ENCODE measurements at places on chromosomes 7 and 10.

DNA sequence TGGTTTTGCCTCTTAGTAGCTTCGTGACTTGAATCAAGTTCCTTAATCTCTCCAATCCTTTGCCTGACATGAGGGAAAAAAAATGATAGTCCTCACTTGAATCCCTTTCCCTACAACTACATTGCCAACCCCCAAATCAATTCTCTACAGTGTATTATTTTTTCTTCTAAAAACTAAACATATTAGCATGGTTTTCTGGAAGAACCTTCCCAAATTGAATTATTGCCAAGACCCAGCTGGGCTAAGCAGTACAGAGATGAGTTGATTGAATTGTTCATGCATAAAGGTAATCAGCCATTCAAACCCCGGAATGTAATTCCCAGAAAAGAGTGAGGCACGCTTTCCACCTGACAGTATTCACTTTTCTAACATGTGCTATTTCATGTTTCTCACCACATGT, 155.6 kb upstream of the AGR3 start:
- DNase-seq = no peak

DNA sequence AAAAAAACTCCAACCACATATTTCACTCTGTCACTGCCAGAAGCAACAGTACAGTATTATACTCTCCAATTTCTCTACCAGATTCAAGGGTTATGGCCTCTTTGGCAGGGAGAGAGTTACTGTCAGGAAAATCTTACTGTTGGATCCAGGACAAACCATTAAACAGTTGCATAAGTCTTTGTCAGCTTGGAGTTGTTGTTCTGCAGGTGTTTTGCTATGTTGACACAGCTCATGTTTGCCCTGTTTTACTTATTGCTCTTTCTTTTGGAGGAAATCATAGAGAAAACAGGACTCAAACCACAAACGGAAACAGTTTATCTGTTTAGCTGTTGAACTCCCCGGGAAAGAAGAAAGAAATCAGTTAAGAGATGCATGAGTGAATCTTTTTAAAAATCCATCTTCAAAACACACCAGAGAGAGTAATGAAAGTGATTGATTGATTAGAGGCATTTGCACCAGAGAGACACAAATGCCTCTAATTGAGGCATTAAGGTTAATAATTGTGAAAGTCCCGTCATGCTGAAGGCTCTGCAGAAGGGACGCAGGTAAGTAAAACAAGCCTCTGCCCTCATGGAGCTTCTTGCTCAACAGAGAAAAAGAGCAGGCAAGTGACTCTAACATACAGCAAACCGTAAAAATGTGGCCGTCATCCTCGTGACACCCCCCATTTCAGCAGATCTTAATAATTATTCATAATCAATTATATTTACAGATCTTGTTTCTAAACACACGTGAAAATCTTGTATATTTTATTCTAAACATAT, 38.7 kb upstream of the ARHGAP21 start:
- DNase-seq = no peak

- no peak for DNase-seq
These were observed 1.9 kb downstream of the COL1A2 start for GRCh38 chr7:94396596-94396995.

DNA sequence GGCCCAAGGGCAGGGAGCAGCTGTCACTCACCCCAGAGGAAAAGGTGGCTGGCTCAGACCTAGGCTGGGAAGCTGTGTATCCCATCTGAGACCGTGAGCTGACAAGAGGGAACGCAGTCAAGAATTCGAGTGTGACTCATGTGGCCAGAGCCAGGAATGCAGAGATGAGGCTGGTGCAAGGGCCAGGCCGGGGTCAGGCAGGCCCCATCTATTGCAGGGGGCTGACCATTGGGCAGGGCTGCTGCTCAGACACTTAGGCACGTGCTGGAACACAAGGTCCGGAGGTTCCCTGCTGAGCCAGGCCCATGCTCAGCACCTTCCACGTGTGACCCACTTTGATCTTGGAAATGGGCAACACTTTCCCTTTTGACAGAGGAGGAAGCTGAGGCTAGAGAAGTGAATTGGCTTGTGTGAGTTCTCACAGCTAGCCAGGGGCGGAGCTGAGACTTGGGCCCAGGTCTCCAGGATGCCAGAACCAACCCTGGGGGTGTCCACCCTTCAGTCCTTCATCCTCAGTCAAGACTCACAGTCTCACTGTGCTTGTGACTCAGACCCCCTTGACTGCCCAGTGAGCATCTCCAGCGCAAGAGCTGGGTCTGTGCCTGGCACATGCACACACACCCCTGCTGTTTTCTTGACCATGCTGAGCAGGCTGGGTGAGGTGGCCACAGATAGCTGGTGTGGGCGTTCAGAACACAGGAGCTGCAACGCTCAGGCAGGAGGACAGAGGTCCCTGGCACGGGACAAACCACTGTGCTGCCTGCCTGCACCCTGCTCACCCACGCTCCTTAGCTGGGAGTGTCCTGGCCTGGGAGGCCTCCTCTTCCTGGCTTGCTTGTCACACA, 47.6 kb upstream of the PPIF start:
- DNase-seq = no peak

DNA sequence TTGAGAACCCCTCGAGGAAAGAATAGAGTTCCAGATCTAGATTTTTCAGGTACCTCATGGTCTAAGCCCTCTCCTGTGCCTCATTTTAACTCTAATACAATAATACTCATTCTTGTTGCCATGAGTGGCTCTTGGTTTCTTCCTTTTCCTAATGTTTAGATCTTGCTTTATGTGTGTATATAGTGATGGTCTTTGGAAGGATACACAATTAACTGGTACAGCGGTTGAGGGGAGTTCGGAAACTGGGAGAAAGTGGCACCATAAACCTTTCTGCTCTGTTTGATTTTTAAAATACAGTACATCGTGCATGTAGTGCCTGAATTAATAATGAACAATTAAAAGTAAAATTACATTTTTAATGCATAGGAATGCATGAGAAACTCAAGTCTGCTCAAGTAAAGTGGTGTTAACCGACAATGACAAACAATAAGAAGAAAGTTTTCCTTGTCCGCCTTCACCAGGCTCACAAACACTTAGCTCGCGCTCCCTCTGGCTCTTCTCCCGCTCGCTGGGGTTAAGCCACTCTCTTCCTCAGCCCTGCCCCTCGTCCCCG, 386 bp upstream of the EIF4EBP2 start:
- no peak for DNase-seq

DNA sequence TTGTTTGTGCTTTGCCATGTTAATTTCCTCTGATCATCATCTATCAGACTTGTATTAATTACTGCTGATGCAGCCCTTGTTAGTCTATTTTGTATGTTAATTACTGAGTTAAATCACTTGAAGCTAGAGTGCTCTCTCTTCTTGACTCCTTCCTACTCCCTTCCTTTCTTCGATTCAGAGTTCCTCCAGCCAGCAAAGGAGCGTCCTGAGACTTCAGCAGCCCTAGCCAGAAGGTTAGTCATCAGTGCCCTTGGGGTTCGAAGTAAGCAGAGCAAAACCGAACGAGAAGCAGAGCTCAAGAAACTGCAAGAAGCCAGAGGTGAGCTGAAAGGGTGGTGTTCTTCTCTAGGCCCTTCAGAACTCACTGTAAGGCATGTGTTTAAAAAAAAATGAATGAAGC, 32.1 kb downstream of the LOXL4 start:
- no peak for DNase-seq

DNA sequence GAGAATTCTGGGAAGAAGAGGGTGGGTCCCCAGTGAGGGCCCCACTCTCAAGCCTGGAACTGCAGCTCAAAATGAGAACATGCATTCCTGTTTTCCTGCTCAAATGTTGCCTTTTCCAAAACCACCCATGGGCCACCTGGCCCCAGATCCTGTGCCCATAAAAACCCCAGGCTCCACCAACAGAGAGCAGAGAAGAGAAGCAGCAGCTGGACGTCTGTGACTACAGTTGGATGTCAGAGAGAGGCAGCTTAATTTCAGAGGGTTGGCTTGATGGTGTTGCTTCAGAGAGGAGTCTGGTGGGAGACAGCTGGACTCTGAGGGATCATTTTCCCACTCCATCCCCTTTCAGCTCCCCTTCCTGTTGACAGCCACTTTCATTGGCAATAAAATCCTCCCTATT, 256.4 kb downstream of the FZD1 start:
- no peak for DNase-seq

- DNase-seq = peak; percentile 22
These were observed 1.2 kb downstream of the VCL start for GRCh38 chr10:73998929-73999691.

GRCh38 chr10:49024484-49024883, 84.8 kb upstream of the LRRC18 start:
- no peak for DNase-seq

GRCh38 chr10:5581670-5582566, 57.2 kb downstream of the CALML3 start:
- no peak for DNase-seq

DNA sequence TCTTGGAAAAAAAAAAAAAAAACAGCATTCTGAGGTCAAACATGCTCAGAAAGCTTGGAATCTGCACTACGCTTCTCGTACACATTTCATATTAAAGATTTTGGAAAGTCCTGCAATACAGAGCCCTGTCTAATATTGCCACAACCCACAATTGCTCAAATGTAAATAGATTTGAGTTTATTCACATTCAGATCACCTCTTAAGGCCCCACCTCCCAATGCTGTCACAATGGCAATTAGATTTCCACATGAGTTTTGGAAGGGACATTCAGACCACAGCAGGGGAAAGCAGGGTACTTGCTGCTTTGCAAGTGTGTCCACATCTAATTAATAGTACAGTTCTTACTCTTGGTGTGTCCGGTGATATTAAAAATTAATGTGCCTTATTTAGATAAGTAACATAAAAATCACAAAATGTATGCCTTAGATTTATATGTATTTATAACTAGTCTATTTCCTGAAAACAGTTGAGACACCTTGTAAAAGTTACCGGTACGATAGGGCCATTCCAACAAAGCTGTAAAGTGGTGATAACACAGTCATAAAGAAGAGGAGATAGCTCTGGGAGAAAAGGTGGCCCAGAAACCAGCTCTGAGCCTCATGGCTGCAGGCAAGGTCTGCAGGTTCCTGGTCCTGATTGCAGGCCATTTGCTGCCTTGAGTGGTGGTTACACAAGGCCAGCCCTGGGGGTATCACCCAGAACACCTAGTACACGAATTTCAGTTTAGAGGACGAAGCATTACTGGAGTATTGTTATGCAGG, 27.9 kb downstream of the EGFR start:
- no peak for DNase-seq

DNA sequence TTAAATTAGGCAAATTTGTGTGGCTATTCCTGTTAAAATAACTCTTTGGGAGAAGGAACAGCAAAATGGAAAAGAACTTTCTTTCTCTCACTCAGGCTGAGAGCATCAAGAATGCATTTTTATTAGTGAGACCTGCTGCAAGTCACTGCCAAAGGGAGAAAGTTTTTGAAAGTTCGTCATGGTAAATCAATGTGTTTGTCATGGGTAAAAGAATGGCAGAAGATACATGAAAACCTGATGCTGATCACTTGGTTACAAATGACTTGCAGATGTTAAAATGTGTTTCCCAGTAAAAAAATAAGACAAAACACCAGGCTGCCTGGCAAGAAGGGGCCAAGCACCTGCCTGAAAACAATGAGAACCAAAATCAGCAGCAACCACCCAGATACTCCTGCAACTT, 484.7 kb upstream of the NRP1 start:
- no peak for DNase-seq

GRCh38 chr7:21454182-21454581, 26.3 kb downstream of the SP4 start:
- no peak for DNase-seq

GRCh38 chr10:85795460-85795859, 571.1 kb downstream of the GRID1 start:
- DNase-seq = no peak

DNA sequence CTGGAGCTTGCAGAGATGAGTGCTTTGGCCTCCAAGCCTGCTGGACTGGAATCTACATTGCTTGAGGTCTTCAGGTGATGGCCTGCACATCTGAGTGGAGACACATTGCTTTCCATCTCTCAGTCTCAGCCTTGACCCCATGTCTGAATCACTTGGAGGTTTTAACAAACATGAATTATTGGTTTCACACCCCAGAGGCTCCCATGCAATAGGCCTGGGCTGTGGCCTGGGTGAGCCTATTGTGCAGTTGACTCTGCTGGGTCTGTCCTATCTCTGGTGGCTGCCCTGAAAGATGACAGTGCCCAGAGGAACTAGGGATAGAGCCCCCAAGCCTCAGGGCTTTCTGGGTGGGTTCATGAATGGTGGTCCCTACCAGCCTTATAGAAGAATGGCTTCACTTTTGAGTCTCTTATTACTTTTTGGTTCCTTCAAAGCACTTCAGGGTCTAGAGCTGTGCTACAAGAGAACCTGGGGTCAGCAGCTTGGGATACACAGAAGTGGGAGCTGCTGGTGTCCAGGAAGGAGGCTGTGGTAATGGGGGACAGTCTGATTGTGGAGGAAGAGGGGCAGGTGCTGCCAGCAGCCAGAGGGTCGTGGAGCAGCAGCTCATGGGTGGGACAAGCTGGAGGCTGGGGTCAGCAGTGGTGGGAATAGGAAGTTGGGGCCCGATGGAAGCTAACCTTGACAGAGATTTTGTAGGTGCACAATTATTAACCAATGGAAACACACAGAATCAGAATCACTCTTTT, 5.5 kb downstream of the RAMP3 start:
- no peak for DNase-seq

GRCh38 chr7:50768485-50769474, 13.9 kb downstream of the GRB10 start:
- DNase-seq = no peak

GRCh38 chr7:22728401-22729029, 1.5 kb downstream of the IL6 start:
- peak; percentile 29 for DNase-seq

- no peak for DNase-seq
These were observed 97.9 kb downstream of the ANKIB1 start for GRCh38 chr7:92343714-92344113.

GRCh38 chr10:131849591-131850382, 51.0 kb upstream of the PPP2R2D start:
- DNase-seq = no peak

DNA sequence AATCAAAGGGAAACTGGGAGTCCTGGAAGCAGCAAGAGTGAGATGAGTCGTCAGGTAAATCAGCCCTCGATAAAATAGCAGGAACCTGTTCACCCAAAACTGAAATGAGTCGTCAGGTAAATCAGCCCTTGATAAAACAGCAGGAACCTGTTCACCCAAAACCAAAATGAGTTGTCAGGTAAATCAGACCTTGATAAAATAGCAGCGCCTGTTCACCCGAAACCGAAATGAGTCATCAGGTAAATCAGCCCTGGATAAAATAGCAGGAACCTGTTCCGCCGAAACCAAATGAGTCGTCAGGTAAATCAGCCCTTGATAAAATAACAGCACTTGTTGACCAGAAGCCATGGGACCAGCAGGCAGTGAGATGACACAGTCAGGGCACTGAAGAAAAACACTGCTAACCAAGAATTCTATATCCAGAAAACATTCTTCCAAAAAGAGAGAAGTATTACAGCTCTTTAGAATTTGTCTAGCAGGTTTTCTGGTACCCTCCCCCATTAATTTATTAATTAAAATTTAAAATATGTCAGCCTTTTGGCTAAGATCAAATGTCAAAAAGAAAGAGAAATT, 3.4 kb upstream of the CYP2E1 start:
- DNase-seq = no peak

GRCh38 chr10:16893664-16894063, 76.4 kb upstream of the RSU1 start:
- no peak for DNase-seq

All from HuH-7.5 (cell line).